ENCODE measurements at places on chromosomes 2 and 18.

DNA sequence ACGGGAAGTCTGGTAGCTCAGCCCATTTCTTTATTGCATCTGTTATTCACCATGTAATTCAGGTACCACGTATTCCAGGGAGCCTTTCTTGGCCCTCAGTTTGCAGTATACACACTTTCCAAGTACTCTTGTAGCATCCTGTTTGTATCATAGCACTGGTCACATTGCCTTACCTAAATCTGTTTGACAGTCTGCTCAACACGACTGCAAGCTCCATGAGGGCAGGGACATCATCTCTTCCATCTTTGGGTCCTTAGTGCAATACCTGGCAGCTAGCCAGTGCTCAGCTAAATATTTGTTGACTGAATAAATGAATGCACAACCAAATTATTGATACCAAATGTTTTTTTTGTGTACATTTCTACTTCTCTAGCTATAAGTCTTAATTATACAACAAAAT is 11.2 kb upstream of the IL18R1 start:
- DNase-seq = no peak

DNA sequence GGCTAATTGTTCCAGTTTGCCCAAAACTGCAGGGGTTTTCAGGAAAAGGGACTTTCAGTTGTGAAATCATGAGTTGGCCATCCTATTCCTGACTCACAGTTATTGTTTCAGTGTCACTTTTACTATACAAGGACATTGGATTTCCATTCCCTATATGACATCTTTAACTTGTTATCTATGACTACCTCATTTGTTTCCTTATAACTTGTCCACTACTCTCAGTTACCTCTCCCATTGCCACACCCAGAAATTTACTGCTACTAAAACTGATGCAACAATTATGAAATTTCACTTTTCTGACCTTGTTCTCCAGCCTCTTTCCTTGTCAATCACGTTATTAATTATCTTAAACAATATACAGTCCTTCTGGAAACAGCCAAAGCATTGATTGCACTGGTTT is 116.5 kb upstream of the ZNF804A start:
- DNase-seq = no peak

DNA sequence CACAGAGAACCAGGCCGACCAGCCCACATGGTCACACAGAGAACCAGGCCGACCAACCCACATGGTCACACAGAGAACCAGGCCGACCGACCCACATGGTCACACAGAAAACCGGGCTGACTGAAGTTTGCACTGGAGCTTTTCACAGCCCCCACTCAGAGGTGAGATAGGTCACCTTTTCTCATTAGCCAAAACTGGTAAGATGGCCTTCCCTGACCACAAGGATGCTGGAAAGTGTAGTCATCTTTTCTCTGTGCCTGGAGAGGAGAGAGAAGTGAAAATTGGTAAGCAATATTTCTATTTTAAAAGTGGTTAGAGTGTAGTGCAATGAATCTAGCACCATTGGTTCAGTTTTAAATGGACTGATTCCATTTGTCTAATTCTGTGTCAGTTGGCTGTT is 247.1 kb downstream of the NEDD4L start:
- DNase-seq = no peak

- DNase-seq = no peak
These were observed 19.5 kb upstream of the GLS start for GRCh38 chr2:190860985-190861680.

Measured in effector CD8-positive, alpha-beta T cell (primary cell).